ENCODE measurements at places on chromosomes 6 and 20.

DNA sequence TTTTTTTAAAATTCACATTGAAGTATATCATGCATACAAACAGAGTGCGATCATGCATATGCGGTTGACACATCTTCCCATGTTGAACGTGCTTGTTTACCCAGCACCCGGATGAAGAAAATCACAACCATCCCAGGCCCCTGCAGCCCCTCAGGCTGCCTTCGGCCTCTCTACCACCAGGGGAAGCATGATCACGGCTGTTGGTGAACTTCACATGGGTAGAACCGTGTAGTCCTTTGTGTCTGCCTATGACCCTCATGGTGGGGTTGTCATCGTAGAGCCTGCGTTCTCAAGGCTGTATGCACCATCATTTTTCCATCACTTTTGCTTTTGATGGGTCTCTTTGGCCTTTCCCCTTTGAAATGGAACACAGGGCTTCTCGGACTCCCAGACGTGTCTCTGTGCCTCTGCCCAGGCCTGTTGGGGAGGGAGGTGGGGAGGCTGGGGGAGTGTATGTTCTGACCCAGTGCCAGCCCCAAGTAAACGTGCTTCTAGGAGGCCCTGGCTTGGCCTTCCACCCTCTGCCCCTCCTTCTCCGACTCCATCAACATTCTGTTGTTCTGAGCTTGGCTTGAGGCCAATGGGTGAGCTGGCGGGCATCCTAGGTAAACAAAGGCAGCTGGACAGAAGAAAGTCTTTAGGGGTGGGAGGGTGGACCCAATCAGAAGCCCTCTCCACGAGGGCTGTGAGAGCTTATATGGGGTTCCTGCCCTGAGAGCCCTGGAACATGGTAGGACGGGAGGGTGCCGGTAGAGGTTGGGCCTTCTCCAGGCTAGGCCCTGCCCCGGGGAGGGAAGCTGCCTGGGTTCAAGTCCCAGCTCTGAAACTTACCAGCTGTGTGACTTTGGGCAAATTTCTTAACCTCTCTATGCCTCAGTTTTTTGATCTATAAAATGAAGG lies 39.7 kb downstream of the TGM2 start:
- no peak for ATAC-seq

DNA sequence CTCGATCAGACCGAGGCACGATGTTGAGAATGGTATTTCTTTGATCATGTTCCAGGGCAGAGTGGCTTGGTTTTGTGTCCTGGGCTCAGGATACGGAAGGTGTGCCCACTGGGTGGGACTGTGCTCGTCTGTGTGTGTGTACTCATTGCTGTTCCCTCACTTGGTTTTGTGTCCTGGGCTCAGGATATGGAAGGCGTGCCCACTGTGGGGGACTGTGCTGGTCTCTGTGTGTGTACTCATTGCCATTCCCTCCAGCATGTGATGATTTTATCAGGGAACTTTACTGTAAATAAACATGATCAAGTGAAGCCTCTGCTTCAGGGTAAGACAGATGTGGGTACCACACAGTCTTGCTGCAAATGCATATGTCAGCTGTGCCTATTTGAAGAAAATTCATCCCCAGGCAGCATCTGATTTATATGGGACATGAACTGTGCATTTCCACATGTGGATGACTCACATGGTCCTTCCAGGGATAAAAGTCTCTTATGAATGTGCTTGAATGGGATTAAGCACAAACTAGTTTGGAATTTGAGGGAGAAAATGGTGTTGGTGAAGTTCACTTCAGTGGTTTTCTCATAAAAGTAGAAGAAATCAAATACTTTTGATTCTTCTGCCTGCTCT lies 274.3 kb downstream of the QKI start:
- peak; percentile 99 for ATAC-seq

- peak; percentile 28 for ATAC-seq
These were observed 379.9 kb downstream of the C6orf118 start for GRCh38 chr6:164929408-164929977.

DNA sequence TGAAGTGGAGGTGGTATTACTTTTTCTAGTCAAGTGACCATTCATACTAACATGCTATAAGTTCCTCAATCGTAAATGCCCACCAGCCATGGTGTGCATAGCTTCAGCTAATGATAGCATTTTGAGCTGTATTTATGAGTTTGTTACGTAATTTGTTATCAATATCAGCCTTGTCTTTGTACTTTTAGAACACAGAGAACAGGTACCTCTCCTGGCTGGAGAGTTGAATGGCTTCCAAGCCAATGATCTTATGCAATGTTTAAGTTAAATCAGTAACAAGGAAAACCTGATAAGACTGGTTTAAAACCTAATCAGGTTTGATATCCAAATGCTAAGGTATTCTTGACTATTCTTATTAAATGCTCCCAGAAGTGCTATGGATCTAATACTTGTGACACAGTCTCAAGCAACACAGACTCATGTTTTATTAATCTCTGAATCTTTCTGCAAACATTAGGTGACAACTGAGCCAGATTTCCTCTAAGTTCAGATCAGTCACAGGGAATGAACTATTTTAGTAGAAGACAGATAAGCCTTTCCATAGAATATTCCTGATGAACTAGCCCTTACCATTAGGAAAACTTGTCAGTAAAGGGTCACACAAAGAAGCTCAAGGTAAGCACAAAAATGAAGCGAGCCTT lies 154.8 kb downstream of the PTPRK start:
- no peak for ATAC-seq

- ATAC-seq = no peak
These were observed 65.2 kb downstream of the STX11 start for GRCh38 chr6:144215402-144215931.

DNA sequence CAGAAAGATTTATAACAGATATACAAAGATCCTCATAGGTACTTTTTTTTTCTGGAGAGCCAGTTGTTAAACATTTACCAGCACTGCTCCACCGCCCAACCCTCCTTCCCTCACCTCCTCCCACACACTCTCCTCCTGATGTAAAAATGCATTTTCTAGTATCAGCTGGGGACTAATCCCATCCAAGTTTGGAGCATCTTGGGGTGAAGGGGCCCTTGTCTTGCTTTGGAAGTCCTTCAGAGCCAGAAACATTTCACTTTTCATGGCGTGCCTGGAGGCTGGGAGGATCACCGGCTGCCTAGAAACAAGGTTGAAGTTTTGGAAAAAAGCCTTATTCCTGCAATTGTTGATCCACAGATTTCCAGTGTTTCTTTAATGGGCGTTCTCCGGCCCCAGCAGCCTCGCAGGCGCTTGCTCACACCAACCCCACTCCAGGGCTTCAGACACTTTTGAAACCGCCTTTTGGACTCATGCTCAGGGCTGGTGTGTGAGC lies 165.1 kb upstream of the AFDN start:
- no peak for ATAC-seq

DNA sequence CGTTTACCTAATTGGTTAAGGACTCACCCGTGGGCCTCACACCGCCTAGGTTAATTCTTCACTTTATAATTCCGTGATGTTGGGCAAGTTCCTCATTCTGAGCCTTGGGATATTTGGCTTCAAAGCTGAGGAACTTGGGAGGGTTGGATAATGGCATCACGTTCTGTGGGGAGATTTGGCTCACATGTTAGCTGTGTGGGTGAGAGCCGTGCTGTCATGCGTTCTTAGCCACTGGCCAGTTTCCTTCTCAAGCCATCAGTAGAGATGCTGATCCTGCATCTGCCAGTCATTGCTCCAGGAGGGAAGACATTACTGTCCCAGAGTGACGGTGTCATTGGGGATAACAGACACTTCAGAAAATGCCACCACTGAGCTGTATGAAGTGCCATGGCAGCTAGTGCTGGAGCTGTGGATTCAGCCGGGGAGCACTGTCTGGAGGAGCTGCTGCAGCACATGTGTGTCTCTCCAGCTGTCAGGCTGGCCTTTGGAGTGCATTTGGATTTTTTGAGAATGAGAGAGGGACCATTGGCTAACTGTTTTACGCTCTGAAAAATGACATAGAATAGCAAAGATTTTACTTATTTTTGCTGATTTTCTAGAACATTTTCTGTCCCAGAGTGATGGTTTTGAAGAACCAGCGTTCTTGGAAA lies 16.5 kb downstream of the IGF2R start:
- ATAC-seq = no peak

DNA sequence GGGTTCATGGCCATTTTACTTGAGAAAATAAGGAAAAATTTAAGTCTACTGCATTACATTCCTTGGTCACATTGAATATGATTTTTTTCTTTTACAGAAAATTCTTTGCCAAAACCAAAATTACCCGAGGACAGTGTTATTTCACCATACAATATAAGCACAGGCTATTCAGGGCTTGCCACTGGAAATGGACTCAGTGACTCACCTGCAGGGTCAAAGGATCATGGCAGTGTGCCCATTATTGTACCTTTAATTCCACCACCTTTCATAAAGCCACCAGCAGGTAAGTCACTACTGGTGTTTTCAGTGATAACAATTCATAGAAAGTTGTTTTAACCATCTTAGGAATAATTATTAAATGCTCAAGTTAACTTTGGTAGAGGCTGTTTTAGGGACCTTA lies 16.2 kb downstream of the SOBP start:
- no peak for ATAC-seq

DNA sequence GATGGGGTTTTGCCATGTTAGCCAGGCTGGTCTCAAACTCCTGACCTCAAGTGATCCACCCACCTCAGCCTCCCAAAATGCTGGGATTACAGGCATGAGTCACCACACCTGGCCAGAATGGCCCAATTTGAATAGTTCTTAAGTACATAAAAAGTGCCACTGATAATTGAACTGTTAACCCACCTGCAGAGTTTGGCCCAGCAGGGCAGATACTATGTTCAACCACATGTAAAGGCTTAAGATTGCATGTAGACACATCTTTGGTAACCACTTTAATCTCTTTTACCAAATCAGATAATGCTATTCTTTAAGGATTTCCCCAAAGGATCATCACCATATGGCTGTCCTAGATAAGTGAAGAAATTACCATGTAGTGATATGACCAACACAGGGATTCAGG lies 21.3 kb upstream of the SGK1 start:
- ATAC-seq = no peak

DNA sequence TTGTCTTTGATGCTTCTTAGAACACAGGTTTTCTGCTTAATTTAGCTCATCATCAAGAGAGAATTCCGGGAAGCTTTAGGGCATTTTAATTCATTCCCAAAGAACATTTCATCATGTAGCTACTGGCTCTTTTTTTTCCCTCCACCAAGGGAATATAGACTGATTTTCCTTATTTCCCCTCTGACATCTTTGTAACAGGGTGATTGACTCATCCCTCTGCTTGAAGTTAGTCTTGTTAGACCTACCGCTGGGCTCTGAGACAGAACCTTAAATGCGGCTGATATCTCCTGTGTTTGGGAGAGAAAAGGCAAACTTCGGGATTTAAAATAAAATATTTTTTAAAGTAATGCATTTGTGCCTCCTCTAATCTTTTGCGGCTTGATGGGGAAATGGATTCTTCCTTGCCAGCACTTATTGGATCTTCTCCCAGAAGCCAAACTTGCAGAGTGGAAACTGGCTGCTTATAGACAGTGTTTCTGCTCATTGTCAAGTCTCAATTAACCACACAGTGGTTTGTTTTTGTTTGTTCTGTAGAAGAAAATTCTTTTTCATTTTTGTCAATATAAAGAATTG lies 272.7 kb upstream of the PLCB4 start:
- no peak for ATAC-seq

DNA sequence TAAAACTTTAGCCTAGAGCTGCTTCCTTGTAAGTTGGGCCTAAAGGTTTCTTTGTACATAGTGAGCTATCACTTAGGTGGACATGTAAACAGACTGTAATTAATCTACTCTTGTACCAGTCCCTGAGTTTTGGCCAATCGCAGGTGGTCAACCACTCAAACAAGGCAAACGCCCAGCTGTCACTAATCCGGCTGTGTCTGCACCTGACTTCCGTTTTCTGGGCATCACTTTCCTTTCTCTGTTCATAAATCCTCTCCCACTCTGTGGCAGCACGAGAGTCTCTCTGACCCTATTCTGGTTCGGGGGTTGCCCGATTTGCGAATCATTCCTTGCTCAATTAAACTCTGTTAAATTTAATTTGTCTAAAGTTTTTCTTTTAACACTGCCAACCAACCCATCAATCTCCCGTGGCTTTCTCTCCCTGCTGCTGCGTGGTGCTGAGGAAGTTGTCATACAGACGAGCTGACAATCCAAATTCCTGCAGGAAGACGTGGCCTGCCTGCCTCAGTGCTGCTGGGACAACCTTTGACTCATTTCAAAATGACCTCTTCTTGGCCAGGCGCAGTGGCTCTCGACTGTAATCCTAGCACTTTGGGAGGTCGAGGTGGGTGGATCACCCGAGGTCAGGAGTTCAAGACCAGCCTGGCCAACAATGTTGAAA lies 206.3 kb downstream of the QKI start:
- no peak for ATAC-seq

- ATAC-seq = no peak
These were observed 1201.1 kb upstream of the GJE1 start for GRCh38 chr6:140931581-140931980.

DNA sequence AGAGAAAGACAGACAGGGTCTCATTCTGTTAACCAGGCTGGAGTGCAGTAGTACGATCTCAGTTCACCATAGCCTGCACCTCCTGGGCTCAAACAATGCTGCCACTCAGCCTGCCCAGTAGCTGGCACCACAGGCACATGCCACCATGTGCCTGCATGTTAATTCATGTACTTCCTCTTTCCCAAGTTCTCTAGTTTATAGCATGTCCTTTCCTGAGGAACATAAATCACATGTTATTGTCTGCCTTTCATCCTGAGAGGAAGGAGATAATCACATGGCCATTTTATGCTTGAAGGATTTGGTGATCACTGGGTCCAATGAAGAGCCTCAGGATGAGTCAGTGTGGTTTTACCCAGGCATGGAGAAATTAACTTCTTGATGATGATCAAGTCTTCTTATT lies 47.9 kb downstream of the COL11A2 start:
- peak; percentile 55 for ATAC-seq

- no peak for ATAC-seq
These were observed 6.6 kb downstream of the FILIP1 start for GRCh38 chr6:75486850-75487518.

- ATAC-seq = no peak
These were observed 12.4 kb upstream of the DEK start for GRCh38 chr6:18276610-18277236.

DNA sequence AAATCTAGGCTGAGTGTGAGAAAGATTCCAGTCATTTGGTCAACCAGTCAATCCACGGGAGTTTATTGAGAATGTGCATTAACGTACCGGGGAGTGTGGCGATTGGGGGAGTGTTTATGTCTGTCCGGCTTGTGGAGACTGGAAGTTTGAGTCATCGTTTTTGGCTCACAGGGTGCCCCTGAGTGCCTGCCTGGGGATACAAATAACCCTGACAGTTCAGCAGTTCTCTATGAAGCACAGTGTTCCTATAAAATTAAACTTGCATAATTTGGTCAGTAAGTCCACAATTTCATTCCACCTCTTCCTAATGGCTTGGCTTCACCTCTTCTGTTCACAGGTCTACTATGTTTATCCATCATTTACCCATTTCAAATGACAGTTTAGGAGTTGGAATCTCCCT lies 72.6 kb upstream of the PLEKHG1 start:
- no peak for ATAC-seq
